ENCODE measurements at places on chromosomes 1 and 21.
A peak's percentile ranks its signal among the peaks of the same experiment; 100 is the strongest.

- no peak for DNase-seq
These were observed 2.7 kb upstream of the HMCN1 start for GRCh38 chr1:185731446-185731845.

DNA sequence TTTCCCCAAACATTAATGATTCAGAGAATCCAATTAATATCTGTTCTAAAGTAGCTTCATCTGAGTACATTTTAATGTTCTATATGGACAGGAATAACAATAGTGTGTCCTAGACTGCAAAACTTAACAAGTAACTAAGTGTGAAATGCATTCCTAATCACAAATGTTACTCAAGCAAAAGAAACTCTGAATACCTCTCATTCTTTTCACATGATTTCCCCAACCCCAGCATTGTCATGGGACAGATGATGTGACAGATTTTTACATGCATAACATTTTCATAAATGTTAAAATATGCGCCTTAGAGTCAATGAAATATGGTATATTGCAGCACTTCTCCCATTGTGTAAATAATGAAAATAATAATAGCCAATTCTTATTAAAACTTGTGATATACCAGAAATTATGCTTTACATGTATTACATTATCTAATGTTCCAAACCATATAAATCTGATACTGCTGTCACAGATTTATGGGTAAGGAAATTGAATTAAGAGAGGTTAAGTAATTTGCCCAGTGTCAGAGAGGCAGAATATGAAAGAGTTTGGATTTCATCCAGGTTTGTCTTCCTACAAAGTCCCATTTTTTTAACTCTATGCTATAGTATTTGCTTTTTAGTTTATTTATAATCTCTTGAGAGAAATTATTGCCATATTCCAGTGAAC is 269.4 kb downstream of the LRRC7 start:
- no peak for DNase-seq

- DNase-seq = no peak
These were observed 102.8 kb upstream of the ARHGEF16 start for GRCh38 chr1:3351449-3352298.

GRCh38 chr21:18499761-18500376 is 96.3 kb upstream of the TMPRSS15 start:
- peak; percentile 42 for DNase-seq

GRCh38 chr1:231817801-231818200 is 191.2 kb downstream of the DISC1 start:
- DNase-seq = no peak

- no peak for DNase-seq
These were observed 127.7 kb downstream of the DMRTA2 start for GRCh38 chr1:50295566-50295965.

- DNase-seq = no peak
These were observed 7.1 kb downstream of the PADI1 start for GRCh38 chr1:17212009-17212408.

GRCh38 chr1:47424336-47424982 is 8.4 kb downstream of the FOXE3 start:
- peak; percentile 53 for DNase-seq

GRCh38 chr1:160744852-160745520 is 5.9 kb downstream of the SLAMF7 start:
- no peak for DNase-seq

GRCh38 chr1:56297904-56298303 is 281.5 kb downstream of the PLPP3 start:
- no peak for DNase-seq

GRCh38 chr1:154833841-154834240 is 36.2 kb downstream of the KCNN3 start:
- DNase-seq = no peak

DNA sequence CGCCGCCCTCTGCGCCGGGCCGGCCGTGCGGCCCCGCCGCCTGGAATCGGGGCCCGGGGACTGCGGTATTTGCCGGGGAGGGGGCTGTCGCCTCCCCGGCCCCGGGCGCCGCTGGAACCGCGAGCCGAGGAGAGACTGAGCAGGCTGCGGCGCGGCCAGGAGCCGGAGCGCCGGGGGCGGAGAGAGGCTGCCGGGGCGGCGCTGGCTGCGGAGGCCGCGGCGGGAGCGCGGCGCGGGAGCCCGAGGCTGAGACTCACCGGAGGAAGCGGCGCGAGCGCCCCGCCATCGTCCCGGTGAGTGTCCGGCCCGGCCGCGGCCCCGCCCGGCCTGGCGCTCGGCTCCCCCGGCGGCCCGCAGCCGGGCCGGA is 746 bp downstream of the DYRK1A start:
- no peak for DNase-seq

- peak; percentile 34 for DNase-seq
These were observed 79.2 kb downstream of the TMEM53 start for GRCh38 chr1:44594871-44595735.

DNA sequence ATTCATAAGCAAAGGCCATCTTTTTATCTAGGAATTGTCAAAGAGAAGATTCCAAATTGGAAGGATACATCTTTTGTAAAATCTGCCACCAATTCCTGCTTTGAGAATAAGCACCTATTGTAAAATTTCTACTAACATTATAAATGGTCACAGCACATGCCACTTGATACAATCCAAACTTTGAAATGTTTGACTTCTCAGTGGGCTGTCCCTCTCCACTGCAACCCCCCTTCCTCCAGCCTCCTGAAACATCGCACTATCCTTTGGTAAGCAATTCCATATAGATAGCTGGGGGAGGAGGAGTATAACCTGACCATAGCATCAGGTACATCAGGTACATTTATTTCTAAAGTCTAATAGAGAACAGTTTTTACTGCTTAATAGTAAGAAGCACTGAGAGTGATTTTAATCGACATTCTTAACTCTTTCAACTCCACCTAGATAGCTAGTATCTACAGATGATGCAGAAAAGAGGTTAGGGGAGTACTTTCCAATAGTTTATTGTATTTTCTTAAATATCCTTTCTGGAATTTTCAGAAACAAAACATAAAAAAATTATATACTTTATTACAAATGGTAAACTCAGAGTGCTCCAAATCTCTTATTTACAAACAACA is 2.9 kb downstream of the JUN start:
- no peak for DNase-seq

GRCh38 chr21:46199436-46200373 is 15.4 kb upstream of the SPATC1L start:
- DNase-seq = no peak

DNA sequence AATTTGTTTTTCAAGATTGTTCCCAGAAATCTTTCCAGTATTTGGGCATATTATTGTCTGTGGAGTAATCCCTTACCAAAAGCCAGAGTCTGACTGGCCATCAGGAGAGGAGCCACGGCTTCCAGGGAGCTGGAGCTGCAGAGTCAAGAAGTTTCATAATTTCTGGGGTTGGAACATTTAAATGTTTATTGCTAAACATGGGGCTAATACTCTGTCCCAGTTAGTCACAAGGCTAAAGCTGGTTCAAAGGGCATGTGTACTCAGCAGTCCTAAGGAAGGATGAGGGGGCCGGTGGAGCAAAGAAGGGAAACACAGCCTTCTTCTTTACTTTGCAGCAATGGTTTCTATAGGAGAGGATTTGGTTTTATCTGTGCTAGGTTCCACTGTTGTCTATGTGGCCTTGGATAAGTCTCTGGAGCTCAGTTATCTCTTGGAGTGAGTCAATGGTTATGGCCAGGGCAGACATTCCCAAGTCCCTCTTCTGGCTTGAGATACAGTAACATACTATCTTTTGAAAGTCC is 9.5 kb downstream of the DENND2D start:
- no peak for DNase-seq

GRCh38 chr1:34164771-34165391 is at the start of gene CSMD2:
TSS of gene CSMD2 (minus strand) at chr1:34165230. CDS start at chr1:34165097, 133 bp downstream.
- DNase-seq = peak; percentile 81

- DNase-seq = no peak
These were observed 25.1 kb downstream of the PTBP2 start for GRCh38 chr1:96746440-96747420.

Measured in NCI-H1092 (cell line).